ENCODE measurements at places on chromosomes 11 and 22.

DNA sequence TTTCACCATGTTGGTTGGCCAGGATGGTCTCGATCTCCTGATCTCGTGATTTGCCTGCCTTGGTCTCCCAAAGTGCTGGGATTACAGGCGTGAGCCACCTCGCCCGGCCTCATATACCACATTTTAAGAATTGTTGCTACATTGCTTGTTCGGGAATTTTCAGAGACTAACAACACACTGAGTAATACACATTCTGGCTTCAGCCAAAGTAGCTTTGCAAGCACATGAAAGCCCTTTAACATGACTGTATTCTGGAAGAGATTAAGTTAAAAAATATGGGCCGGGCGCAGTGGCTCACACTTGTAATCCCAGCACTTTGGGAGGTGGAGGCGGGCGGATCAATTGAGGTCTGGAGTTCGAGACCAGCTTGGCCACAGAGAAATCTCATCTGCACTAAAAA is 15.0 kb downstream of the CRTAM start:
- DNase-seq = no peak

DNA sequence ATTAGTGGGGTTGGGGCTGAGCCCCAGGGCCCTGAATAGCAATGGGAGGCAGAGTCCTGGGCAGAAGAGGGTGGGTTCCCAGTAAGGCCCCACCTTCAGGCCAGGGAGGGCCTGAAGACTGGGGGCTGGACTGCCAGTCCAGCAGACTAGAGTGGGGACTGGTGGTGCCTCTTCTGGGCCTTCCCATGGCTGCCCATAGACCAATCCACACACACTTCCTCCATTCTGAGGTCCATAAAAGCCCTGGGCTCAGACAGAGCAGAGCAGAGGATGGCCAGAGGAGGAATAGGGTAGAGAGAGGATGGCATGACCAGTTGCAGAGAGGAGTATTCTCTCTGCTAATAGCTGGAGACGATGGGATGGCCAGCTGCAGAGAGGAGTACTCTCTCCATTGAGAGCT is 111.9 kb downstream of the ATG16L2 start:
- no peak for DNase-seq

DNA sequence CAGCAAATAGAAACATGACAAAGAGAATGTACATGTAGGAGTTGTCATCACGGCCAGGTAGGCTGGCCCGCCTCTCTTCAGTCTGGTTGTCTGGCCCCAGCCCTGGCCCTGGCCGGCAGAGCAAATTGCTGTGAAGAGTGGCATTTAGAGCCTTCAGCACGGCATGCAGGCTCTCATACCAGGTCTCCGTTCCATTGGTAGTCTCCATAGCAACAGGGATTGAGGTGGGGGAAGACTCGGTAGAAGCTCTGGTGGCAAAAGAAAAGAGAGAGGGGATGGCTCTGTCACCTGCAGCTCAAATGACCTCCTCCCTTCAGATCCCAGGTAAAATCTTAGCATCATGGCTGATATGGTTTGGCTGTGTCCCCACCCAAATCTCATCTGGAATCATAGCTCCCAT is 10.0 kb downstream of the KCNE3 start:
- no peak for DNase-seq

DNA sequence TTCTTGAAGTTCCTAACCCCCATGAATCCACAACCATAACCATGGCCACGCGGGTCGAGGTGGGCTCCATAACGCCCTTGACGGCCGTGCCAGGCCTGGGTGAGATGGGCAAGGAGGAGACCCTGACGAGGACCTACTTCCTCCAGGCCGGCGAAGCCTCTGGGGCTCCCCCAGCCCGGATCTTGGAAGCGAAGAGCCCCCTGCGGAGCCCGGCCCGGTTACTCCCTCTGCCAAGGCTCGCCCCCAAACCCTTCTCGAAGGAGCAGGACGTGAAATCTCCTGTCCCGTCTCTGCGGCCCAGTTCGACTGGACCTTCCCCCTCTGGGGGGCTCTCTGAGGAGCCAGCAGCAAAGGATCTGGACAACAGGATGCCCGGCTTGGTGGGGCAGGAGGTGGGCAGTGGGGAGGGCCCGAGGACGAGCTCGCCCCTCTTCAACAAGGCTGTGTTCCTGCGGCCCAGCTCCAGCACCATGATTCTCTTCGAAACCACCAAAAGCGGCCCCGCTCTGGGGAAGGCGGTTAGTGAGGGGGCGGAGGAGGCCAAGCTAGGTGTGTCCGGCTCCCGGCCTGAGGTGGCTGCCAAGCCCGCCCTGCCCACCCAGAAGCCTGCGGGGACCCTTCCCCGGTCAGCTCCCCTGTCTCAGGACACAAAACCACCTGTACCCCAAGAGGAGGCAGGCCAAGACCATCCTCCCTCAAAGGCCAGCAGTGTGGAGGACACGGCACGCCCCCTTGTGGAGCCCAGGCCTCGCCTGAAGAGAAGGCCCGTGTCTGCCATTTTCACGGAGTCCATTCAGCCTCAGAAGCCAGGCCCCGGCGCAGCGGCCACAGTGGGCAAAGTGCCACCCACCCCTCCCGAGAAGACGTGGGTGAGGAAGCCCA is 75.7 kb downstream of the KIAA1671 start:
- DNase-seq = peak; percentile 13

DNA sequence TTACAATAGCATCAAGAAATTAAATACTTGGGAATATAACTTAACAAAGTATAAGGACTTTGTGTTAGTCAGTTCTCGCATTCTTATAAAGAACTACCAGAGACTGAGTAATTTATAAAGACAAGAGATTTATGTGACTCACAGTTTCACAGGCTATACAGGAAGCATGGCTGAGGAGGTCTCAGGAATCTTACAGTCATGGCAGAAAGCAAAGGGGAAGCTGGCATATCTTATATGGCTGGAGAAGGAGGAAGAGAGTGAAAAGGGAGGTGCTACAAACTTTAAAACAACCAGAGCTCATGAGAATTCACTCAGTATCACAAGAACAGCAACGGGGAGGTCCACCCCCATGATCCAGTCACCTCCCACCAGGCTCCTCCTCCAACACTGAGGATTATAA is 32.0 kb upstream of the CCDC134 start:
- DNase-seq = peak; percentile 82

DNA sequence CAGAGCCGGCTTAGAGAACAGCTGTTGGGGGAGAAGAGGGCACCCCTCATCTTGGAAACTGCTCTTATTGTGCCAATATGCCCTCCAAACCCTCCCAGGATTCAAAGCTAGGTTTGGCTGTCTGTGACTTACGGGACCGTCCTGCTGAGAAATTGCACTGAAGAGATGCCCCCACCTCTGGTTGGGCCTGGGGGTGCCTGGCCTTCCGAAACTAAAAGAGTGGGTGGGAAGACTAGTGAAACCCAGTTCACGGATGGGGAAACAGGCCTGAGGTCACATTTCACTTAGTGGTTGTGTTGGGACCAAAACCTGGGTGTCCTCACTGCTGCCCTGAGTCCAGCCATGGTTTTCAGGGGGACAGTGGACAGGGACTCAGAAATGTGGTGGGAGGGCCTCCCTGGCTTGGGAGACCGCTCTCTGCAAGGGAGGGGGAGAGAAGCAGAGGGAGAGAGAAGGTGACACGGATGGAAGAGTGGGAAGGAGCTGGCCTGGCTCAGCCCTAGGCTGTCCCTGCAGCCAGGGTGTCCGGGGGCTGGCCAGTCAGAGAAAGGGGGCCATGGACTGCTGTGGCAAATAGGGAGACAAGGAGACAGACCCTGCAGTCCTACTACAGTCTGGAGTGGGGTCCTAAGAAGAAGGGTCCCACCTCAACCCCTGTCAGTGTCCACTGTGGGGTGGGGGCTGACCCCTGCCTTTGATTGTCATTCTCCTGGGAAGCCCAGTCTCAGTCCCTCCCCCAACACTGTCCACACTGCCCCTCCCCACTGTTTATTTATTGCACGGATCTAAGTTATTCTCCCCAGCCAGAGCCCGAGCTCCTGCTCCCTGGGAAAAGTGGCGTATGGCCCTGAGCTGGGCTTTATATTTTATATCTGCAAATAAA is 13.6 kb downstream of the MAFF start:
- no peak for DNase-seq

DNA sequence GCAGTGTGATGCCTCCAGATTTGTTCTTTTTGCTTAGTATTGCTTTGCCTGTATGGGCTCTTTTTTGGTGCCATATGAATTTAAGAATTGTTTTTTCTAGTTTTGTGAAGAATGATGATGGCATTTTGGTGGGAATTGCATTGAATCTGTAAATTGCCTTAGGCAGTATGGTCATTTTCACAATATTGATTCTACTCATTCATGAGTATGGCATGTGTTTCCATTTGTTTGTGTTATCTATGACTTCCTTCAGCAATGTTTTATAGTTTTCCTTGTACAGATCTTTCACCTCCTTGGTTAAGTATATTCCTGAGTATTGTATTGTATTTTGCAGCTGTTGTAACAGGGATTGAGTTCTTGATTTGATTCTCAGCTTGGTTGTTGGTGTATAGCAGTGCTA is 18.3 kb upstream of the ZBED5 start:
- DNase-seq = peak; percentile 80

DNA sequence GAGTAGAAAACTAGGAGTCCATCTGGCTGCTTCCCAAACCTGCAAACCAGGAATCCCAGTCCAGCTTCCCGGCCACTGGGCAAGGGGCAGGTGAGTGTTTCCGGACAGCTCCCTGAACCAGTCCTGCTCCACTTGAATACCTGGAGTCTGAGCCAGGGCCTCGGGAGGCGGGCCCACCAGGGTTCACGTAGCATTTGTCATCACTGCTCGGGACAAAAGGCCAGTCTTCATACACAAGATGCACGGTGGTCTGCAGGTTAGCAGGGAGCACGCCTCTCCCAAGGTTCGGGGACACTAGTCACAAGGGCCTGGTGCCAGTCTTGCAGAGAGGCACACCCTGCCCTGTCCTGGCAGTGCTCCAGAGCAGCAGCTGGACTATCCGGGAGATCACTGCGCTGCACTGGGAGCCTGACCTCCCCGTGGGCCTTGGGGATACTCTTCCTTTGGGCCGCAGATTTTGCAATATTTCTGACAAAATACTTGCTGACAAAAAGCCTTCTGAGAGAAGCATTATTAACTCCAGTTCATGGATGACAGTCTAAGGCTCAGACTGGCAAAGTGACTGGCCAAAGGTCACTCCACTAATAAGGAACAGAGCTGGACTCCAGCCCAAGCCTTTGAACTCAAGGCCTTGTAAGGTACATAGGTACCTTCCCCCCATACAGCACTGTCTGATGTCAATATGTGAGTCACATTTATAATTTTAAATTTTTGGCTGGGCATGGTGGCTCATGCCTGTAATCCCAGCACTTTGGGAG is 25.1 kb downstream of the CD6 start:
- DNase-seq = no peak

GRCh38 chr11:35235936-35236666 is 97.1 kb downstream of the CD44 start:
- DNase-seq = peak; percentile 88

DNA sequence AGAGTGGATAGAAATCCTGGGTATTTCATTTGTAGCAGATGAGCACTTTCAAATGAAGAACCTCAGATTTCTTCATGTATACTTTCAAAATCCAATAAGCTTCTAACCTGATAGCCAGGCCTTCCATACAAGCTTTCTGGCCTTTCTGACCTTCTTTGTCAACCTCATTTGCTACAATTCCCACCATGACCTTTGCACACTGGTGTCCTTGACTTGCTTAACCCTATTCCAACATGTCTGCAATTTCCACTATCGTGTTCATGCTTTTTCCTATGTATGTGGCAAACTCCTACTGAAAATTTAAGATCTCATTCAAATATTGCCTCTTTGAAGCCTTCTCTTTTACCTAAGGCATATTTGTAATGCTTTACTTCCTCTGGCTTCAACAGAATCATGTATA is 242.1 kb upstream of the CCDC90B start:
- no peak for DNase-seq

DNA sequence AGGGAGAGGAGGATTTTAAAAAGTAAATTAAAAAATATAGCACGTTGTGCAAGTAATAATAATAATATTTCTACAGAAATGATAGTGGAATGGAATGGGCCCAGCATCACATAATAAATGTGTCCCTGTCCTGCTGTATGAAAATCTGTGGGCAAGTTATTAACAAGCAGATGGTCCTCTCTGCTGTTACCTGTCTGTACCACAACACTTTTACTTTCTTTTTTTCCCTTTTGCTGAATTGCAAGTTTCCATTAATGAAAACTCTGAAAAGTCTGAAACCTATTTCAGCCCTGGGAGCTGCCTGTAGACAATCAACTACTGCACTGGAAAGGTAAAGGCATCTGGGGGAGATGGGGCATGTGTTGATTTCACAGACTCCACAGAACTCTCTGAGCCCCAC is 937.1 kb downstream of the OPCML start:
- no peak for DNase-seq

GRCh38 chr11:7977232-7977917 is 9.8 kb upstream of the EIF3F start:
- DNase-seq = peak; percentile 94

GRCh38 chr11:69557266-69557665 is 75.8 kb downstream of the LINC01488 start:
- no peak for DNase-seq

- peak; percentile 37 for DNase-seq
Measured at GRCh38 chr11:73218106-73218829, at the start of gene P2RY2. Gene P2RY2 (plus strand): TSS chr11:73218281. CDS start chr11:73234160, 15,879 bp downstream.

GRCh38 chr11:111602865-111603610 is 789 bp downstream of the SIK2 start:
- peak; percentile 50 for DNase-seq

GRCh38 chr11:131912134-131912533 is 541.7 kb downstream of the NTM start:
- peak; percentile 6 for DNase-seq

DNA sequence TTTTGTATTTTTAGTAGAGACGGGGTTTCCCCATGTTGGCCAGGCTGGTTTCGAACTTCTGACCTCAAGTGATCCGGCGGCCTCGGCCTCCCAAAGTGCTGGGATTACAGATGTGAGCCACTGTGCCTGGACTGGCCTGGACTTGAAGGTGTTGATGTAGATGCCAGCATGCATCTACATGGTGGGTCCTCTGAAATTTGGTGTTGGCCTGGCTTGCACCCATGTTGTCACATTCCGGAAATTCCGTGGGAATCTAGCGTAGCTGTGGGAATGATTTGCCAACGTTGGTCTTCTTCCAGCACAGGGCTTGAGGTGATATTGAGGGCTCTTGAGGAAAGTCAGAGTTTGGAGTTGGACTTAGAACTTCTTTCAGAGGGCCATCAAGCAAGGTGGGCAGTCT is 6.5 kb downstream of the PACS1 start:
- no peak for DNase-seq

DNA sequence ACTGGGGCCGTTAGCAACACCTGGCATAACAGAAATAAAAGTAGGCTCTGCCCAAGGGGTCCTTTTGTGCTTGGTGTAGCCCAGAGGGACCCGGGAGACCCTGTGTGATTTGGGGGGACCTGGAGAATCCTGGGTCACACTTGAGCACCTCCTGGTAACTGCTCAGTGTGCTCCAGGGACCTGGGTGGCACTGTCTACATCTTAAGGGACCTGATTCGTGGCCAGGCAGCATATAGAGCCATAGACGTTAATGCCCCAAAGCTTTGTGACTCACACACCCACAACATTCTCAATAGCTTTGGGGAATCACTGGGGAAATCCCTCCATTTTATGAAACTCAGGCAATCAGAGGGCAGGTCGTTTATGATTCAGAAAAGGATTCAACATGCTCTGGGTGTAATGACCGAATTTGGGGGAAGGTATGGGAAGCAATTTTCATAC is 3.6 kb upstream of the IGF2 start:
- DNase-seq = peak; percentile 77

GRCh38 chr11:17790453-17790852 is 55.9 kb downstream of the KCNC1 start:
- peak; percentile 92 for DNase-seq

GRCh38 chr11:4203603-4204360 is 109.2 kb downstream of the RRM1 start:
- no peak for DNase-seq

- DNase-seq = peak; percentile 98
Measured at GRCh38 chr11:57761301-57762234, at the start of gene CTNND1. Gene CTNND1 (plus strand): TSS chr11:57761802. CDS start chr11:57791479, 29,677 bp downstream.
